Right hindlimb (tissue), 1 donor: ENCODE measurements at places on chromosomes 2 and 18.

DNA sequence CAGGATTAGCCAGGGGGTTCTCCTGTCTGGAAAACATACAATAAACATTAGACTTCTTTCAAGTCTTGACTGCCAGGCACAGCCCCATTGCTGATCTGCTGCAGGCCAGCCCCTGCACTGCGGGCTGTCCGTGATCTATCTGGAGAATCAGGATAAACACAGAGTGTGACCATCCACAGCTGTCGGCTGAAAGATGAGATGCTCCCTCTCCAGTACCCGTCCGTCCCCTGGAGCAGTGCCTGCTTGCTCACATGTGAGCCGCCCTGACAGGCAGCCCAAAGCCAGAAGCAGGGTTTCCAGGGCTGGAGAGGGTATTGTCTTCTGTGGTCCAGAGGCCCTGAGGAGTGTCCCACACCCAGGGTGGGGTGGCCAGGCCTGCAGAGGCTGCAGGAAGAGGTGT, 46.1 kb upstream of the FOSL2 start:
- DNase-seq = peak; percentile 85

- no peak for DNase-seq
These were observed 338.5 kb upstream of the SETBP1 start for GRCh38 chr18:44342162-44342561.

- no peak for DNase-seq
These were observed 101.8 kb downstream of the DAW1 start for GRCh38 chr2:227973241-227973640.

DNA sequence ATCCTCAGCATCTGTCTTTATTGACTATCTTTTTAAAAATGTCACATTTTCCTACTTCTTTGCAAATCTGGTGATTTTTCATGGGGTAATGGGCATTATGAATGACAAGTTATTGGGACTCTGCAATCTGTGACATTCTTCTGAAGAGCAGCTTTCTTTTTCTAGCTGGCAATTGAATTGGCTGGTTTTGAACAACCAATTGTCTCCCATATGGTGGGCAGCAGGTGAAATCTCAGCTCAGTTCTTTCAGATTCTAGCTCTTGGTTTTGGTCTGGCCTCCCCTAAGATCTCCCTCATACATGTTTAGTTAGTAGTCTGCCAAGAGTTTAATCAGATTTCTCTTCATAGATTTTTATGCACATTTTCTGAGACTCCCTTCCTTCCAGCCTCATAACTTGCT, 107.9 kb upstream of the EPB41L3 start:
- DNase-seq = no peak

DNA sequence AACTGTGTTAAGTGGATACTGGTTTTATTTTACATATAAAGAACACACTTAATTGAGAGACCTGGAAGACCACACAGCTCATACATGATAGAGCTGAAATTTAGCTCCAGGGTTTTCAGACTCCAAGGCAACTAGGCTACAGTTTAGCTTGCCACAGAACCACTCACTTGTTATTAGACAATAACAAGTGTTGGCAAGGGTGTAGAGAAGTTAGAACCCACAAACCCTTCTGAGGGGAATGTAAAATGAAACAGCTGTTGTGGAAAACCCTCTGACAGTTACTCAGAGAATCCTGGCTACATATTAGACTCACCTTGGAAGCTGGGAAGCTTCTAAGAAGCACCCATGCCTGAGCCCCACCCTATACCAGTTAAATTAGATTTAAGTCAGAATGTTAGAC, 75.3 kb downstream of the MAP3K20 start:
- DNase-seq = no peak
